ENCODE measurements at places on chromosomes 2 and 18.

DNA sequence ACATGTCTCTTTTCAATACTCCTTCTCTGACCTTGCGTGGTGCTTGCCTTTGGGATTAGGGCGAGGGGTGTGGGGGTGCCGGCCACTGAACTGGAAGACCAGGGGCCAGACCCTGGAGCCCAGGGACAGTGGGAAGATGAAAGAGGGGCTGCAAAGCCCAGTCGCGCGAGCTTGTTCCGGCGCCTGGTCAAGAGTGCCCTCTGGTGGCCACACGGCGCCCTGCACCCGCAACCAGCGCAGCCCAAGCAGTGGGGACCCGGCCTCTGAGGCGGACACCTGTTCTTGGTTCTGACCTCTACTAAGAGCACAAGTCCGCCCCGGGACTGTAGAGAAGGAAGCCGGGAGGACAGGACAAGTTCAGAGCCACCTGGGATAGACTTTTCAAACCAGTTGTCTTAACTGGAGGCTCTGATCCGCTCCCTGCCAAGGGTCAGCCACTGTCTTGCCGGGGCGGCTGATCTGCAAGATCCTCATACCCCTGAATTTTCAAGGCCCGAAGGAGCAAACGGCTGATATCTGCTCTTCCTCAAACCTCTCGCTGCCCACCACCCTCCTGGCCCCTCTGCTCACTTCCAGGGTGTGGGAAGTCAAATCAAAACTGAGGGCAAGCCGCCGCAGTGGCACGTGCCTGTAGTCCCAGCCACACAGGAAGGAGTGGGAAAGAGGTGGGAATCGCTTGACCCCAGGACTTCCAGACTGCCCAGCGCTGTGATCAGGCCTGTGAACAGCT lies 14.9 kb upstream of the MSH6 start:
- DNase-seq: peak; percentile 53

DNA sequence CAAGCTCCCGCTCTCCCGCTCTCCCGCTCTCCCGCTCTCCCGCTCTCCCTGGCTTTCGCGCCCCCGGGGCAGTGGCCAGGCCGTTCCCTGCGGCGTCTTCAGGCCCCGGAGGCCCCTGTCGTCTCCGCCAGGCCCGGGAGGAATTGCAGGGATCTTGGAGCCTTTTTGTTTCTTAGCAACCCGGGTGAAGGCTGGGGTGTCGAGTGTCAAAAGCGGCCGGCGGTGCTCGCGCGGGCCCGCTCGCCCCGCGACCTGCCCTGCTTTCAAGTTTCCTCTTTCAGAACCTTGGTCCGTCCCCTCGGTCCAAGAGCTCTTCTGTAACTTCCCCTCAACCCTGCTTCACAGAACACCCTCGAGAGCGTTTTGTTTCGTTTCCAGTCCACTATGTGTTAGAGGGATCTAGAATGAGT lies 1.4 kb downstream of the RNF138 start:
- DNase-seq: peak; percentile 9

DNA sequence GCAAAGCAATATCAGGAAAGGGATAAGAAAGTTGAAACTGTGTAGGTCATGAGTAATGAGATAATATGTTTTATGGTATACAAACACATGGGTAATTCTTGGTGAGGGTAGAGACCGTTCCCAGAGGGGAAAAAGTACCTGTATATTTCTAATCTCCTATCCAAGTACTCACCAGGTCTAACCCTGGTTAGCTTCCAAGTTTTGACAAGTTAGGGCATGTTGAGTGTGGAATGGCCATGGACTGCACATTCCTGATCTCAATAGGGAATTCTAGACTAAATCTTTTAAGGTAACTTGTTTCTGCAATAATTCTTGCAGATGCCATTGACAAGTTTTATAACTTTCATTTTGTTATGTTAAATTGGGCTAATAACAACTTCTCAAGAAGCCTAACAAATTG lies 216.6 kb downstream of the SPAG16 start:
- no peak for DNase-seq

DNA sequence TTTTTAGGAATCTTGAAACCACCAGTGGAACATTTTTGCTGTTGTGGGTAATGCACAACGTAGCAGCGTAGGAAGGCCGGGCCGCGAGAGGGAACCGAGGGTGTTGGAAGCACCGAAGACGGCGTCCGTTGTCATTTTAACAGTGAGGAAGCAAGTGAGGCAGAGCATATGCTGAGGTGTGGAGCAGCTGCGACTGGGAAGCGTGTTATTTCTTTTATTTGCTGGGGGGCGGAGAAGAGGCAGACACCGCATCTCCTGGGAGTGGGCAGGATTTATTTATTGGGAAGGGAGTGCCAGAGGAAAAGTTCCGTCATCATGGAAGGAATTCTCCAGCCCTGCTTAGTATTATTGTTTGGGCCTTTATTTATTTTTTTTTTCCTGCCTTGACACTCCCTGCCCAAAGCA lies 232.8 kb downstream of the KLHL29 start:
- no peak for DNase-seq

- no peak for DNase-seq
Measured at GRCh38 chr2:105177536-105178254, 63.8 kb upstream of the GPR45 start.

DNA sequence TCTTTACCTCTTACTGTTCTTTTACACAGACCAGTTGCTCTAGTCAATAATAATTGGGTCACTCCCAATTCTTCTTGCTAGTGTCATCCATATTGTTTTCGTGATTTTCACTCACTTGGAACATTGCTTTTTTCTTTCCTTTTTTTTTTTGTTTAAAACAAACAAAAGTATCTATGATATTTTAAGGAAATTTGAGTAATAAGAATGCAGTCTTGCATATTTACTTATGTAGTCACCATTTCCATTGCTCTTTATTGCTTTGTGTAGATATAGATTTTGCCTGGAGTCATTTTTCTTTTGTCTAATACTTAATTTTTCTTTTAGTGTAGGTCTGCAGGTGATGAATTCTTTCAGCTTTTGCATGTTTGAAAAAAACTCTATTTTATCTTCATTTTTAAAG lies 71.9 kb downstream of the WDR7 start:
- DNase-seq: no peak

- no peak for DNase-seq
Measured at GRCh38 chr2:12008425-12009061, 262.1 kb downstream of the LPIN1 start.

DNA sequence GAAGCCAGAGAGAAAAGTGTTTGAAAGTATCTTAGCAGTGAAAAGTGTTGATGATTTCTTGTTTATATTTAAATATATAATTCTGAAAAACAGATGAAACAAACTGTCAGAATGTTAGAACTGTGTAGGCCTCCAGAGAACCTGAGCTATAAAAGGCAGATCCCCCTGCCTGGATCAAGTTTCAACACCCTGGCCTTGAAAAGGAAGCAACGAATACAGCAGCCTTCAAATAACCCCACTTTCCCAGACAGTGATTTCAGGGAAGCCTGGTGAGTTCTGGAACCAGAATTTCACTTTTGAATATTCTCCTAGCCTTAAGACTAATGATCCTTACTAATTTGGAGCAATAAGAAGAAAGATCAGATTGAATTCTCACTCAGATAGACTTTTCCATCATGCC lies 13.3 kb upstream of the TRIM43 start:
- DNase-seq: no peak

DNA sequence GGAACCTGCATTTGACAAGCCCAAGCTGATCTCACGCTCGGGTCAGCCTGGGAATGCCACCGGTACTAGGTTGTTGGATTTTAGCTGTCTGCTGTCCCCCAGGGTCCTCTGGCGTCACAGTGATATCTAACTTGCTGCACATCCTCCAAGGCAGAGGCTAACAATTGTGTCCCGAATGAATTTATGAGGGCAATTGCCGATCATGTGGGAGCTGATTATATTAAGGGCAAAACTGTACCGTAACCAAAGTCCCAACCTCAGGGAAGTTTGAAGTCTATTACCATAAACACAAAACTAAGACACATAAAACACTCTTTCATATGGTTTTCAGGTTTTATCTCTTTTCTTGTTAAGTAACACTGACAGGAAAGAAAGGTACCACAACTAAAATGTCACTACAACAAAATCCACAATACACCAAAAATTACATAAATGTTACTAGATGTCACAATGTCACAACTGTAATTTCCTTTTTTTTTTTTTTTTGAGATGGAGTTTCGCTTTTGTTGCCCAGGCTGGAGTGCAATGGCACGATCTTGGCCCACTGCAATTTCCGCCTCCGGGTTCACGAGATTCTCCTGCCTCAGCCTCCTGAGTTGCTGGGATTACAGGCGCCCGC lies 6.7 kb downstream of the UXS1 start:
- no peak for DNase-seq

DNA sequence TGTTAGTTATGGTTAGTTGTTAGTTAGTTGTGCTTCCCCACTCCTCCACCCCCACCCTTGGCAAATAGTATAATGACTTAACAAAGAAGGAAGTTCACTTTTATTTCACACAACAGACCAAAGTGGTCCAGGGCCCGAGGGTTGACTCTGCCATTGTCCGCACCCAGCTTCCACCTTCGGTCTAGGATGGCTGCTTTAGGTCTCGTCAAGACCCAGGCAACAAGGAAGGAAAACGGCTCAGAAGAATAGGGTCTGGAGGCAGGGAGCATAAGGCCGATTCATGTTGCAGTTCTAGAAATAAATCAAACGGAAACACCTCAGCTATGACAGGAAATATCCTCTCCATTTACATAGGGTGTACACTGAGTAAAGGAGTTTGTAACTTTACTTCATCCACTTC lies 206.0 kb upstream of the CXCR4 start:
- no peak for DNase-seq

GRCh38 chr2:182763311-182763912 lies 47.4 kb downstream of the DNAJC10 start:
- DNase-seq: no peak

GRCh38 chr2:80007777-80008503 lies 296.6 kb downstream of the LRRTM1 start:
- DNase-seq: no peak

GRCh38 chr2:216583606-216584005 lies 49.6 kb upstream of the IGFBP2 start:
- no peak for DNase-seq

GRCh38 chr2:217900010-217900779 lies 102.6 kb downstream of the TNS1 start:
- DNase-seq: no peak

DNA sequence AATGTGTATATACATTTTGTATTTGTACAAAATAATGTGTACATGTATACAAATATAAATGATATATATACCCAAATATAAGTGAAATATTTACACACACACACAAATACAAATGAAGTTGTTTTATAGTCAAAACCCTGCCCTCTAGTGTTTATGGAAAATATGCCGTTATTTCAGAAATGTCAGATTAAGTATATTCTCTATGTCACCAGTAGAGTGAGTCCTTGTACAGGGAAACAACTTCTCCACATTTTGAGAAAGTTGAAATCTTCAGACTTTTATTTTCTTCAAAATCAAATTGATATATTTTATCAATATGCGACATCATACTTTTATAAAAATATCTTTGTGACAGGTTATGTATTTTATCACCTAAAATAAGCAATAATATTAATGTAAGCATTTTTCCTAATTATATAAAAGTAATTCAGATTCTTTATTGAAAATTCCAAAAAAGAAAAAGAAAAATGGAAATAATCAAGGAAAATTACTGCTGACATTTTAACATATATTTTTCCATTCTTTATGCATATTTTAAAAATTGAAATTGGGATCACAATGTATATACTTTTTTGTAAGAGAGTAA lies 22.4 kb downstream of the ARL6IP6 start:
- no peak for DNase-seq

- no peak for DNase-seq
Measured at GRCh38 chr18:60070631-60071030, 170.8 kb downstream of the PMAIP1 start.

- no peak for DNase-seq
Measured at GRCh38 chr2:3456125-3456524, 63.2 kb downstream of the ADI1 start.

- no peak for DNase-seq
Measured at GRCh38 chr2:22126106-22126505, 1002.3 kb downstream of the TDRD15 start.

- DNase-seq: no peak
Measured at GRCh38 chr18:26005950-26006349, 84.5 kb downstream of the SS18 start.

- DNase-seq: no peak
Measured at GRCh38 chr18:45248240-45248903, 366.9 kb upstream of the SLC14A2 start.

DNA sequence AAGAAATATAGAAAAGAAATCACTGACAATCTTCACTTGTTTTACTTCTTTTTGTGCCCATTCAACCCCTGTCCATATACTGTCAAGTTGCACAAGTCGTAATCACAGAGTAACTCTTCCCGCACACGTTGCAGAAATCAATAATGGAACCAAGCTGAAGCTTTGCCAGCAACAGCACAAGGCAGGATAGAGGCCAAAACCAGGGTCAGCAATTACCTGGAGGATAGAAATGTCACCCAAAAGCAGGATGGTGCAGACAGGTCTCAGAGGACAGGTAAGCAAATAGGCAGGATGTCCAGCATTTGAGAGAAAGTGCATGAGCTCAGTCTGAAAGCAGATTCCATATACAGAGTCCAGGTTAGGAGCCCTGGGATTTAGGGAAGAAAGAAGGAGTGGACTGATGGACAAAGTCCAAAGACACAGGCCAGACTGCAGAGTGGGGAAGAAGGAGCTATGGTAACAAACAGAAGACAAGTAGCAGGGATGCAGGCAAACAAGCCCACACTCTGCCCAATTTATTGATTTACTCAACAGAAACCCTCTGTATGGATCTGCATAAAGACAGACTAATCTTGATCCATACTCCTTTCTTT lies 52.7 kb downstream of the PID1 start:
- no peak for DNase-seq

DNA sequence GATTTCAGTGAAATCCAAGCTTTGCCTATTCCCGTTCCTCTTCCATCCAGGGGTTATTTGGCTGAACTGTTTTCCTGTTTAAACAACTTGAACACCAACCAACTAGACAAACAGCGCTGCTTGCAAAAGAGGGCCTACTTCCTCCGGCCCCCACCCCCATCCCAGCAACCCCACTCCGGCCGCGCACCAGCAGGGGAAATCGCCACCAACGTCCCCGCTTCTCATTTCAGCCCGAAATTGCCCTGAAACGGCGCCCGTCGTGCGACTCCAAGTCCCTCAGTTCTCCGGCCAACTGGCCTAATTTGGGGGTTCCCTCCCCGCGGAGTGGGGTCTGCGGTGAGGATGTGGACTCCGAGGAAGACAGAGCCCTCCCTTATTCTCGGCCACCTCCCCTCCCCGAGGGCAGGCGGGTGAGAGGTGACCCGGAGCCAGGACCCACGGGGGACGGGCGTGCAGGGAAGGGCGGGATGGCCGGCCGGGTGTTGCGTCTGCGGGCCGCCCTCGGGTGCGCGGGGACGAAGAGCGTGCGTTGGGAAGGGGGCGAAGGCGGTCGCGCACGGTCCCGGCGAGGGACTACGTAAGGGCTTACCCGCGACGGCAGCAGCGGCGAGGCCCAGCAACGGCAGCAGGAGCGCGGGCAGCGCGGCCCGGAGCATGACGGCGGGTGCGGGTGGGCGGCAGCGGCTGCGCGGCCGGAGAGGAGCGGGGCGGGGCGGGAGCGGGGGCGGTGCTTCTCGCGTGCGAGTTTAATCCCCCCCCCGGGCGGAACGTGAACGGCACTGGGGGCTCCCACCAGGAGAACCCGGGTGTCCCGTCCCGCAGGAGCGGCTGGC lies at the start of gene CD302:
CD302 (minus strand) TSS at position 666 of the 833 bp plus-strand sequence; CDS start at position 656, 10 bp downstream.
- no peak for DNase-seq

All from stimulated activated CD8-positive, alpha-beta memory T cell treated with anti-CD3 and anti-CD28 coated beads, Interleukin-4, amount 100 ng/mL, for 1 hour (primary cell).